ENCODE measurements at places on chromosomes 6 and 20. TPM values are rescaled to one million over a fixed set of nuclear protein-coding genes. Genes with fewer than 3 reads are reported as not detected.

FNDC1 gene
- 0.07 TPM for polyA plus RNA-seq

DNA sequence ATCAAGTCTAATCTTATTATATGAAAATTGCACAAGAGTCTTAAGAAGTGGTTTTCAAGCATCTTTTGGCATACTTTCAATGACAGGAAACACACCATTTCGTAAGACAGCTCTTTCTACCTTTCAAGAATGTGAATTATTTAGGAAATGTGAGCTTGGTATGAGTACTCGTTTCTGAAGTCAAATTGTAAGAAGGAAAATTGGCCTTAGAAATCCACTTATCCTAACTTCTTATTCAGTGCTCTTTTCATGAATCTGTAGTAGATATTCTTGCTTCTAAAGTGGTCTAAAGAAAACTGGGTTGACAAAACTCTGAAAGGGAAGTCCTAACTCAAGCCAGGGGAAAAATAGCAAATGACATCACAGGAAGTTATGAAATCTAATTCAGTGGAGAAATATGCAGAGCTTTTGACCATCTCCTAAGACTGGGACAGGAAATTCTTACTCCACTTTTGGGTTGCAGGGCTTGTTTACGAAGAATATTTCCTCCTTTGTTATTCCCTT is 38.5 kb upstream of the OGFRL1 start:
- no peaks in the 10 kb centered on the region for H3K36me3 ChIP-seq
- H3K27ac ChIP-seq = no peak overlapping the region
- H3K4me3 ChIP-seq = no peak overlapping the region
- no peaks in the 10 kb centered on the region for H3K27me3 ChIP-seq
- no peaks in the 10 kb centered on the region for H3K4me1 ChIP-seq

DNA sequence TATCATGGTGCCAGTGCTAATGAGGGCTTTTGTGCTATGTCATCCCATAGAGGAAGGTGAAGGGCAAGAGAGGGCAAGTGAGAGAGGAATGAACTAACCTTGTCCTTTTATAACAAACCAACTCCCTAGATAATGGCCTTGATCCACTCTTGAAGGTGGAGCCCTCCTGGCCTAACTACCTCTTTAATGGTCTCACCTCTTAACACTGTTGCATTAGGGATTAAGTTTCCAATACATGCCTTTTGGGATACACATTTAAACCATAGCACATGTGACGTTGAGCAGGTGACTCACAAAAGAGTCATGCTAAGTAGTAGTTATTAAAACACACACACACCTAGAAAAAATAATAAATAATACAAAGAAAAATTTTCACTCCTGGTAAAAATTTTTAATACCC is 36.9 kb downstream of the CCN2 start:
- H3K27ac ChIP-seq = no peak overlapping the region
- no peak overlapping the region for H3K4me3 ChIP-seq
- H3K27me3 ChIP-seq = peaks cover 2% of the 10 kb centered on the region
- H3K36me3 ChIP-seq = no peaks in the 10 kb centered on the region
- peaks cover 5% of the 10 kb centered on the region for H3K4me1 ChIP-seq

- no peak overlapping the region for H3K4me3 ChIP-seq
- no peak overlapping the region for H3K27ac ChIP-seq
- no peaks in the 10 kb centered on the region for H3K4me1 ChIP-seq
- DNase-seq = no peak
- H3K36me3 ChIP-seq = no peaks in the 10 kb centered on the region
Measured at GRCh38 chr6:106743612-106744011, 114.2 kb downstream of the QRSL1 start.

DNA sequence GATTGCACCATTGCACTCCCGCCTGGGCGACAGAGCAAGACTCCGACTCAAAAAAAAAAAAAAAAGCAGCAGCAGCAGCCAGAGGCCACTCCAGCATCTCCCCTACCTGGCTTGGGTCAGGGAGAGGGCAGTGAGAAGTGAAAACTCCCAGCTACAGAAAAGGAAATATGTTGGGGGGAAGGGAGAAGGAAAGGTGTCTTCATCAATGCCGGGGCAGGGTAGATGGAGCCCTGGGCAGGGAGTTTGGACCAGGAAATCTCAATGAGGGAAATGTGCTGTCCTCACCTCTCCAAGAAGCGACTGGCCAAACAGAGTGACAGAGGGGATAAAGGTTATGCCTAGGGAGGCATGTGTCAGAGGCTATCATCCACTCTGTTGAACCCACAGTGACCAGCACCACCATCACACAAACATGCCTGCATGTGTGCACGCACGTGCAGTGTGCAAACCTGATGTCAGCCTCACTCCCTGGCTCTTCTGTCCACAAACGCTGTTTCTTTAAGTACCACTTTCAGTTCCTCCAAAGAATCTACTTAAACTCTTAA is 887 bp upstream of the AIF1 start:
- H3K4me3 ChIP-seq = no peak overlapping the region
- peaks cover 3% of the 10 kb centered on the region for H3K36me3 ChIP-seq
- no peak for DNase-seq
- H3K27ac ChIP-seq = peak overlapping the region; percentile 85

DNA sequence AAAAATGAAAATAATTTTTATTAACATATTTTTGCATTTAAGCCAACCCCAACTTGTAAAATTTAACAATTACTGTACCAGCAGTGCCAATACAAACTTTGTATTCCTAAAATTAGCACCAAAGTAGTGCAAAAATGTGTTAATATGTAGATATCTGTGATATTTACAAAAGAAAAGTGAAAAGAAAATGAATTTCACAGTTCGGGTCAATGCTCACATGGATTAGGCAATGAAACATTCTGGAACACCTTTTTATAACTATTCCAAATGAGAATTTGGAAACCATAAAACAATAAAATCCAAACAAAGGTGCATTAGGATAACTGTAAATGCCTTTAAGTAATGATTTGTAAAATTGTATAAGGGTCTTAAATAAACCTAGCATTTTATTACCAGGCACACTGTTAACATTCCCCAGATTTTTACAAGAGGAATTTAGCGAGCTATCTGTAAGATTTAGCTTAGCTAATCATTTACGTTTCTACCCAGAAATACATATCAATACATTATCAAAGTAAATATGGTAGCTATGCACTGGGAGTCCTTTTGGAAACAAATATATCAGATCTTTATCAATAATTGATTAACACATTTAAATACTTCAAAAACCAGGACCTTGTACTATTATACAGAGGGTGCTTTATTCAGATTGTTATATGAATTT is 112.2 kb downstream of the MTFR2 start:
- H3K36me3 ChIP-seq = no peaks in the 10 kb centered on the region
- no peaks in the 10 kb centered on the region for H3K27me3 ChIP-seq
- H3K4me1 ChIP-seq = no peaks in the 10 kb centered on the region
- no peak for DNase-seq
- no peak overlapping the region for H3K27ac ChIP-seq
- H3K4me3 ChIP-seq = no peak overlapping the region

- H3K27ac ChIP-seq = no peak overlapping the region
- no peaks in the 10 kb centered on the region for H3K36me3 ChIP-seq
Measured at GRCh38 chr6:10534419-10534762, 13.2 kb downstream of the GCNT2 start.

DNA sequence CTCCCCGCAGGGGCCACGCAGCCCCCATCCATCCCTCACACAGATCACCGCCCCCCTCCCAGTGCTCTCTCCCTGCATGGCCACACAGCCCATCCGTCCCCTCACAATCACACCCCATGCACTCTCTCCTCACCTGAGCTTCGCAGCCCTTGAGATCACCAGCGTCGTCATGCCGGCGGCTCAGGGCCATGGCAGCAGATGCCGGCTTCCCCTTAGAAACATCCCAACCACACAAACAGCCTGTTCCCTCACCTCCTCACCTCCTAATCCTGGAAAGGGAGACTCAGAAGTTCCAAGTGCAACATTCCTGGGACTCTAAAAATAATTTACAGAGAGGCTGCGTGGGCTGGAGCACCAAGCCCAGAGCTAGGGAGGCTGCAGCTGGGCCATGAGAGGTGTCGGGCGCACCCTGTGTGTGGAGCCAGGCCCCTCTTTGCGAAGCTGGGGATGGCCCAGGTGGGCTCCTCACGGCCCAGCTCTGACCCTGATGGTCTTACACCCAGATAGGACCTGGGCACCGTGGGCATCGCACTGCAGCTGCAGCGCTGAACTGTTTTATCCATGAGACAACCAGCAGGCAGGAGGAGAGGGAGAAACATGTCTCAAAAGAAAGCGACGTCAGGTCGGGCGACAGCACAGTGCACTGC is 125.3 kb downstream of the DLL1 start:
- H3K4me1 ChIP-seq = no peaks in the 10 kb centered on the region
- no peak overlapping the region for H3K27ac ChIP-seq
- H3K36me3 ChIP-seq = no peaks in the 10 kb centered on the region
- no peaks in the 10 kb centered on the region for H3K27me3 ChIP-seq
- no peak for DNase-seq
- H3K4me3 ChIP-seq = no peak overlapping the region

GRCh38 chr6:34120953-34121675 is 24.8 kb downstream of the GRM4 start:
- H3K36me3 ChIP-seq = no peaks in the 10 kb centered on the region
- DNase-seq = no peak
- H3K27ac ChIP-seq = no peak overlapping the region
- H3K4me1 ChIP-seq = no peaks in the 10 kb centered on the region
- H3K27me3 ChIP-seq = peaks cover 9% of the 10 kb centered on the region

- H3K4me1 ChIP-seq = no peaks in the 10 kb centered on the region
- no peak overlapping the region for H3K4me3 ChIP-seq
- no peak overlapping the region for H3K27ac ChIP-seq
- H3K27me3 ChIP-seq = no peaks in the 10 kb centered on the region
- DNase-seq = no peak
Measured at GRCh38 chr20:41510847-41511450, 107.2 kb downstream of the CHD6 start.

DNA sequence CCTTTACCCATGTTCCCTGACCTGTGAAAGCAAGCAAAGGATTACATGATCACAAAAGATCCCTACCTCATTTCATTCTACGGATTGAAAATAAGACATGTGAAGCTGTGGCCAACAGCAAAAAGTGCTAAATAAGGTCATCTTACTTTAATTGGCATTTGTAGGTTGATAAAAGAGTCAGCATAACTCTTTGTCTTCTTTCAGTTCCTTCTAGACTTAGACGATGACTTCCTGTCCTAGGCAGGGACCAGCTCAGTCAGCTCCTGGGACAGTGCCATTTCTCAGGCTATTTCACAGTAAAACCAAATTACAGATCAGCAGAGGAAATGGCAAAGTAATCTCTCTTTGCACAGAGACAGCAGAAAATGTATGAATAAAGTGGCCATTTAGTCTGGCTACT is 480.7 kb downstream of the RFPL4B start:
- no peaks in the 10 kb centered on the region for H3K36me3 ChIP-seq
- no peaks in the 10 kb centered on the region for H3K4me1 ChIP-seq
- DNase-seq = no peak
- no peak overlapping the region for H3K4me3 ChIP-seq
- no peaks in the 10 kb centered on the region for H3K27me3 ChIP-seq

MICA gene
- polyA plus RNA-seq = 9.4 TPM

GRCh38 chr20:62624325-62624690 is 18.0 kb upstream of the SLCO4A1 start:
- no peaks in the 10 kb centered on the region for H3K27me3 ChIP-seq
- H3K36me3 ChIP-seq = no peaks in the 10 kb centered on the region
- no peak for DNase-seq
- peak overlapping the region; percentile 20 for H3K4me3 ChIP-seq
- peaks cover 20% of the 10 kb centered on the region for H3K4me1 ChIP-seq
- peak overlapping the region; percentile 93 for H3K27ac ChIP-seq

BHLHE23 gene
- 0.37 TPM for polyA plus RNA-seq

BTNL2 gene
- polyA plus RNA-seq = not detected

GRCh38 chr6:35728683-35729678 is 7.9 kb upstream of the ARMC12 start:
- H3K4me3 ChIP-seq = peak overlapping the region; percentile 78
- no peak for DNase-seq
- H3K27ac ChIP-seq = peak overlapping the region; percentile 100
- no peaks in the 10 kb centered on the region for H3K36me3 ChIP-seq

DNA sequence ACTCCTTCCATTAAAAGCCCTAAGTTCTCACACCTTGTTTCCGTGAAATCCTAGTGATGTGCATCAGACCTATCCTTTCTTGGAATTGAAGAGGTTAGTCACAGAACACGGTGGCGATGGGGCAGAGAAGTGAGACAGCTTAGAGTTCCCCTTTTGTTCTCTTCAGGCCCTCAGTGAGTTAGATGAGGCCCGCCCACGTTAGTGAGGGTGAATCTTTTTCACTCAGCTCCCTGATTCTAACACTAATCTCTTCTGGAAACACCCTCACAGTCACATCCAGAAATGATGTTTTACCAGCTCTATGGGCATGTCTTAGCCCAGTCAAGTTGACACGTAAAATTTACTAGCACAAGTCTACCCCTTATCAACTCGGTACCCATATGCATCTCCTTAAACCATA is 172.7 kb upstream of the NOX3 start:
- no peak overlapping the region for H3K4me3 ChIP-seq
- no peak for DNase-seq
- no peaks in the 10 kb centered on the region for H3K27me3 ChIP-seq
- H3K4me1 ChIP-seq = no peaks in the 10 kb centered on the region

- H3K4me3 ChIP-seq = no peak overlapping the region
- no peaks in the 10 kb centered on the region for H3K4me1 ChIP-seq
- no peak overlapping the region for H3K27ac ChIP-seq
Measured at GRCh38 chr6:84182001-84182400, 45.4 kb downstream of the CEP162 start.

DNAH8 gene
- polyA plus RNA-seq = 0.11 TPM

ECT2L gene
- 0.43 TPM for polyA plus RNA-seq

DNA sequence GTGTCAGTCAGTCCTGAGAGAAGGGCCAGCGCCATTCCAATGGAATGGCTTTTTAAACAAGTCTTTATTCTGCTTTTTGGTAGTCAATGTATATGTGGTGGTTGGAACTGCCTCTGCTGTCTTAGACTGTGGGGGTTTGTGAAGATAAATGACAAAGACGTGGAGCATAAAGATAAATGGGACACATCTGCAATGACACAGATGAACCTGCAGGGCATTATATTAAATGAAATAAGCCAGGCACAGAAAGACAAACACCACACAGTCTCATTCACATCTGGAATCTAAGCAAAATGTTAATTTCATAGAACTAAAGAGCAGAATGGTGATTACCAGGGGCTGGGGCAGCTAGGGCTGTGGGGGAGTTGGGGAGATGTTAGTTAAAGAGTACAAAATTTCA is 912.8 kb upstream of the MAN1A1 start:
- no peaks in the 10 kb centered on the region for H3K36me3 ChIP-seq
- H3K4me1 ChIP-seq = no peaks in the 10 kb centered on the region
- H3K27ac ChIP-seq = no peak overlapping the region
- no peak for DNase-seq
- no peak overlapping the region for H3K4me3 ChIP-seq

DNA sequence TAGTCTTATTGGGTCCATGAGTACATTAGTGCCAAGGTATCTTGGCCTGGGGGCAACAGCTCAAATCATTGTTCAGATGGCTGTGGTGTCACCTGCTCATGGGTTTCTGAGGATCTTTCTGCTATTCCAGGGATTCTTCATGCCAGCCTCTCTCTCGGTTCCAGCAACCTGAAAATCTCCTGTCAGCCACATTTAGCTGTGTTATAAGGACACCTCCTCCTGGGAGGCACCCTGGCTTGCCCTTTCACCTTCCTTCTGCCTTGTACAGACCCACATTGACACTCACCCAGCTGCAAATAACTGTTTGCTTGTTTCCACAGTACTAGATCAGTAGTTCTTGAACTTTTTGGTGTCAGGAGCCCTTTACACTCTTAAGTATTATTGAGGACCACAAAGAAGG is 159.9 kb downstream of the GRM4 start:
- H3K27me3 ChIP-seq = no peaks in the 10 kb centered on the region
- no peak overlapping the region for H3K4me3 ChIP-seq
- no peaks in the 10 kb centered on the region for H3K36me3 ChIP-seq
- no peak overlapping the region for H3K27ac ChIP-seq

Measured in thymus (tissue), 14 donors.